Renal cortex interstitium (tissue), 15 donors: ENCODE measurements at places on chromosomes 6 and 20. TPM values are rescaled to one million over a fixed set of nuclear protein-coding genes. Genes with fewer than 3 reads are reported as not detected.

MRPL2 gene
- 64.4 TPM for polyA plus RNA-seq

TFAP2A gene
- polyA plus RNA-seq: 33.6 TPM

ANGPT4 gene
- 0.20 TPM for polyA plus RNA-seq

BTNL2 gene
- 1.3 TPM for polyA plus RNA-seq

TREML2 gene
- polyA plus RNA-seq: 0.16 TPM

PBOV1 gene
- polyA plus RNA-seq: 0.06 TPM

NR2E1 gene
- not detected for polyA plus RNA-seq

CST5 gene
- 0.39 TPM for polyA plus RNA-seq

ZNF512B gene
- polyA plus RNA-seq: 29.5 TPM

DNA sequence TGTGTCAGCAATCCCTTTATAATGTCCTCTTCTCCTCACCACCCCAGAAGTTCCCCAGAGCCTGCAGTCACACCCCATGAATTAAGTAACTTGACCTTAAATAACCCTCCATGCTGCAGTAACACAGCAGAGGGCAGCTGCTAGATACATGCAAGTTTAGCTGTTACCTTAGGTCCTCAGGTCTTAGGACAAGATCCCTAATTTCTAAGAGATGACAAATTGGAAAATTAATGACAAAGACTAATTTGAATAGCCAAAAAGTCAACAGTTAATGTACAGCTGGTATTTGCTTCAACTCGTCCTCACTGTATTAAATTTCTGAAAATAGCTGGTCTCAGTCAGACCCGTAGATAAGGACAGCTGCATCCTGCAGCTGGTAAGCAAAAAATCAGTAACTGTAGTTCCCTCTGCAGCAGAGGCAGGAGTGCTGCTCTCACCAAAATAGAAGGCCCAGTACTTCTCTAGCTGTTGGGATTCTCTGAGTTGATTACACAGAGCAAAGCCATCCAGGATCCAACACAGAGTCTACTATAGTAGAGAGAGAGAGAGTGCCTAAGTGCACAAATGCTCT is 62.4 kb downstream of the TNFRSF21 start:
- DNase-seq: no peak

GRCh38 chr20:2872459-2873009 is 747 bp upstream of the PTPRA start:
- DNase-seq: no peak

GRCh38 chr6:15893556-15894253 is 230.9 kb upstream of the DTNBP1 start:
- no peak for DNase-seq

GRCh38 chr6:36362551-36363370 is 24.7 kb downstream of the ETV7 start:
- DNase-seq: no peak

DNA sequence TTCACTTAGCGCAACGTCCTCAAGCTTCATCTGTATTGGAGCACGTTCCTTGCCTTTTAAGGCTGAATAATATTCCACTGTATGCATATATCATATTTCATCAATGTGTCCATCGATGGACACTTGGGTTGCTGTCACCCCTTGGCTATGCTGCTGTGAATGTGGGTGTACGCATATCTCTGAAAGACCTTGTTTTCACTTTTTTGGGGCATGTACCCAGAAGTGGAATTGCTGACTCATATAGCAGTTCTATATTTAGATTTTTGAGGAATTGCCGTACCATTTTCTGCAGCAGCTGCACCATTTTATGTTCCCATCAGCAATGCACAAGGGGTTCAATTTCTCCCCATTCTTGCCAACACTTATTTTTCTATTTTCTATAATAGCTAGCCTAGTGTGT is 22.8 kb upstream of the SLC23A2 start:
- no peak for DNase-seq

DNA sequence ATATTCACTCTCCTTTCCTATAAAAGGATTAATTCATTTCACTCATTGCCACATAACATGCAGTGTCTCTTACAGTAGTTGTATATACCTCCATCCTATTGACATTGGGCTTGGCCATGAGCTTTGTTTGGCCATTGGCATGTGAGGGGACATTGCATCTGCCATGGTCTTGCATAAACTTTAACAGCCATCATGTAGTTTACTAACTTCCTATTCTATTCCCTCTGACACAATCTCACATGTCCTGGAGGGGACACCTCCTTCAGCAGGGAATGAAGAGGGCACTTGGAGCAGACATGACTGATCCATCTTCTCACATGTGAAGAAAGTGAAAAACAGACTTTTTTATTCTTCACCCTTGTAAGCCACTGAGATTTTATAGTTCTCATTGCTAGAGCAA is 115.5 kb upstream of the MARCKS start:
- no peak for DNase-seq

DNA sequence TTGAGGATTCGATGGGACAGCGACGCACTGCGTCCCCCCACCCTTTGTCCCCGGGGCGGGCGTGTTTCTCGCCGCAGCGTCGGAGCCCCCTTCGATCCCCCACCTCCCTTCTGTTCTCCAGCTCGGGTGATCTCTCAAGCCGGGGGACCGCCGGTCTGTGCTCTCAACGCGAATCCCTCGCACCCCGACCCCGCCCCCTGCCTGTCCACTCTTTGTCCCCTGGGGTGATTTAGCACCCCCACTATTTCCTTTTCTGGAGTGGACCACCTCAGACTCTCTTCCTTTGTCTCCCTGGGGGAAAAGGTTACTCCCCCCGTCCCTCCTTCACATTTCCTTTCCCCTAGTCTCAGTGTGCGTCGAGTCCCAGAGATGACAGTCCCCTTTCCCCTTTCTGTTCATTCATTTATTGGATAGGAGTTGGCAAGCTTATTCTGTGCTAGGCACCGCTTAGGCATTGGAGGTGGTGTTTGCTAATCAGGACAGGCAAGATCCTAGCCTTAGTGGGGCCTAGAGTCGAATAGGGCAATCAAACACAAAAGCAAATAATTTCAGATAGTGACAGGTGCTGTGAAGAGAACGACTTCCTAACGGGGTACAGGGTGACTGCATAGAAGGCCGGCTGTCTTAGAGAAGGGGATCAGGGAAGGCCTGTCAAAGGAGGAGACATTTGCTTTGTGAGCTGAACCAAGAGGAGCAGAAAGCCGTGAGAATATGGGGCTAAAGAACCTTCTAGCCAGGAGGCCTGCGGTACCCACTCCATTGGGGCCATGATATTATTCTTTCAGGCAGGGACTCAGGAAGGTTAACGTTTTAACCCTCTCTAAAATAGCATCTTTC is 741 bp downstream of the PTPN1 start:
- no peak for DNase-seq

DNA sequence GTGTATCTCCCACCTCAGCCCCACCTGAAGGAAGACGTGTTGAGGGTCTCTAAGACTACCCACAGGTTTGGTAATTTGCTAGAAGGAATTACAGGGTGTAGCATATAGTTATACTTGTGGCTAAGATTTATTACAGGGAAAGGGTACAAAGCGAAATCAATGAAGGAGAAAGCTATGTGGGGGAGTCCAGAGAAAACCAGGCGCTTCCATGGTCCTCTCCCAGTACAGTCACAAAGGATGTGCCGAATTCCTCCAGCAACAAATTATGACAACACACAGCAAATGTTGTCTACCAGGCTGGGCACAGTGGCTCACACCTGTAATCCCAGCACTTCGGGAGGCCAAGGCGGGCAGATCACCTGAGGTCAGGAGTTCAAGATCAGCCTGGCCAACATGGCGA is 64.1 kb upstream of the TGM3 start:
- no peak for DNase-seq

- DNase-seq: no peak
Observed at GRCh38 chr6:132685009-132685408, 26.0 kb upstream of the TAAR1 start.

DNA sequence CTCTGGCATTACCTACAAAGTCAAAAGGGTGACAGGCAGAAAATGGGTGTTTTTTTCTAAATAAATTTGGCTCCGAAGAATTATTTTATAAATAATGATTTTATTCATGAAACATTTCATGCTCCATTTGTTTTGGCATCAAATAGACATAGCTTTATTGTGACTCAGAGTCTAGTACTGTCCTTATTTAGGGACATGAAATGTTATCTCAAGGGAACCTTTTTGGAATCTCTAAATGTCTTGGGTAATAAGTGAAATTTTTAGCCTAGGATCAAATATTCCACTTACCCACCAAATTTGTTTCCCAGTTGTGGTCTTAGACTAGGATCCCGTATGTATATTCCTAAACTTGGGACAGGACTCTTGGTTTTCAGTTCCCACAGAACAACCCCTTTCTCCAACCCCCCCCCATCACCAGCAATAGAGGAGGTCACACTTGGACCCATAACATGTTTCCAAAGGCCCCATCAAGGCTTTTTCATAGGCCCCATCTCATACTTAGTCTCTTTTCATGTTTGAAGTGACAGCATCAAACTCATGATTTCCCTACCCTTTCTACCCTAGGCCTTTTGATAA is 81.8 kb downstream of the JAG1 start:
- no peak for DNase-seq

GRCh38 chr6:166318649-166319600 is 10.7 kb upstream of the PRR18 start:
- DNase-seq: no peak

DNA sequence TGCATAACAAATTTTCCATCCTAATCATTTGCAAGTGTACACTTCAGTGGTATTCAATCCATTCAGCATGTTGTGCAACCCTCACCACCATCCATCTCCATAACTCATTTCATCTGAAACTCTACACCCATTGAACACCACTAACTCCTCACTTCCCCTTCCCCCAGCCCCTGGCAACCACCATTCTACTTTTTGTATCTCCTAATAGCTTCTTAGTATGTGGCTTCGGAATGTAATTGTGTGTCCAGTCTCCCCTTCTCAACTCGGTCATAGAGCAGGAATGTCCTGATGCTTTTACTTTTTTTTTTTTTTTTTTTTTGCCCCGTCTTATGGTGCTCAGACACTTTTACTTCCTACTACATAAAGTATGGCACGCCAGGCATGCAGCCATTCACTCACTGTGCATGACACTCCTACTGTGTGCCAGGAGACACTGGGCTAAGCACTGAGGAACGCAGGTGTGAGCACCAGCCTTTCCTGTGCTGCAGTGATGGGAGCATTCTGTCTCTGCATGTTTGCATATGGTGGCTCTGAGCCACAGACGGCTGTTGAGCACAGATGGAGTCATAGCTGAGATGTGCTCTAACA is 15.3 kb downstream of the HCK start:
- DNase-seq: no peak

GRCh38 chr6:97136626-97137358 is 146.2 kb downstream of the MMS22L start:
- no peak for DNase-seq

DNA sequence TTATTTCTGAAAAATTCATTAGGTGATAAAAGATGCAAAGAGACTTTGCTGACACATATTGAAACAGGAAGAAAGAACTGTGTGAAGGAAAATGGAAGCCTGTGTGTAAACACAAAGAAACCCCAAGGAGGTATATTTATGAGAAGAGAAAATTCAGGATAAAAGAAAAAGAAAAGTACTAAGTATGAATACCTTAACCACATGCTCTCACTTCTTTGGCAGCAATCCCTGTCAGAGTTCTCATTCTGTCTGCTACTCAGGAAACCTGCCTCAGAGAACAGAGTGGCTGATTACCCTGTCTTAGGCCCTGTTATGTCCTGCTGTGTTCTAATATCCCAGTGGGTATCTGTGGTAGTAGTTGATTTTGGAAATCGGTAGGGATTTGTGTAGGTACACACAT is 457.9 kb downstream of the TBC1D32 start:
- no peak for DNase-seq

DNA sequence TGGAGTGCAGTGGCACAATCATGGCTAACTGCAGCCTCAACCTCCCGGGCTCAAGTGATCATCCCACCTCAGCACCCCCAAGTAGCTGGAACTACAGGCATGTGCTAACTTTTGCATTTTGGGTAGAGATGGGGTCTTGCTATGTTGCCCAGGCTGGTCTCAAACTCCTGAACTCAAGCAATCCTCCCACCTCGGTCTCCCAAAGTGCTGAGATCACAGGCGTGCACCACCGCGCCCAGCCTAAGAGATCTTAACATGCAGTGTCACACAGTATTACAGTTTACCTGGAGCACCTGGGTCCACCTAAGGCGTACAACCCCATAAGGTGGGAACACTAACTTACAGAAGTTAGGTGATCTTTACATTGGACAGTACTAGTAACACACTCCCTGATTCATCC is 29.5 kb downstream of the TMEM242 start:
- DNase-seq: no peak

GRCh38 chr6:43035495-43036194 is 14.2 kb downstream of the RRP36 start:
- no peak for DNase-seq

DNA sequence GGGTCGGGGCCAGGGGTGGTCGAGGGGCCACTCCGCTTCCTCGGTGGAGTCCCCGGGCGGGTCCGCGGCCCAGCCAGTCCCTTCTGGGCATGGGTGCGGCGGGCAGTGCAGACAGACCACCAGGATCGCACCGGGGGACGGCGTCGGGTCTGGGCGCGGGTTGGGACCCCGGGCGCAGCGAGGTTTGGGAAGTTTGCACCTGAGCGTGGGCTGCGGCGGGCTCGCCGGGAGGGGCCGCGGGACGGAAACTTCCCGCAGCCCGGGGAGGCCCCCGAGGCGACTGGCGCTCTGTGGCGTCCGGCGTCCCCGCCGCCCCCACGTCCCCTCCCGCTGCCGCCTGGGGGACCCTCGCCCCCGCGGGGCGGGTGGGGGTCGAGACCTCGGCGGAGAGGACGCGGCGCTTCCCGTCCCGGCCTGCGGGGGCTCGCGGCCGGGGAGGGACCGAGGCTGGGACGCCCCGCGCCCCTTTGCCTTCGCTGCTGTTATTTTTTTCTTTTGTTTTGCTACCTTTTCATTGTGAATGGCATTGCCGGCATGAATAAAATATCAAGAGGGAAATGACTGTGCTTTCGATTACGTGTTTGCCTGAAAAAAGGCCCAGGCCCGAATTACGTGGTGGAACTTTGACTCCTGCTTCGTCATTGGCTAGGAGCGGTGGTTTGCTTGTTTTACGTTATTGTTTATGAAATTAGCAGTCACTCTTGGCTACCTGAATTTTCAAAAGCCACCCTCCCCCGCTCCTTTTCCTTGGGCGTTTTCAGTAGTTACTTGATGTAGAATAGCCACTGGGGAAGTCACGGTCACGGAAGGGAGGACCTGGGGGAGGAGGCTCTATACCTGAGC is 703 bp downstream of the SNX9 start:
- peak; percentile 62 for DNase-seq

DNA sequence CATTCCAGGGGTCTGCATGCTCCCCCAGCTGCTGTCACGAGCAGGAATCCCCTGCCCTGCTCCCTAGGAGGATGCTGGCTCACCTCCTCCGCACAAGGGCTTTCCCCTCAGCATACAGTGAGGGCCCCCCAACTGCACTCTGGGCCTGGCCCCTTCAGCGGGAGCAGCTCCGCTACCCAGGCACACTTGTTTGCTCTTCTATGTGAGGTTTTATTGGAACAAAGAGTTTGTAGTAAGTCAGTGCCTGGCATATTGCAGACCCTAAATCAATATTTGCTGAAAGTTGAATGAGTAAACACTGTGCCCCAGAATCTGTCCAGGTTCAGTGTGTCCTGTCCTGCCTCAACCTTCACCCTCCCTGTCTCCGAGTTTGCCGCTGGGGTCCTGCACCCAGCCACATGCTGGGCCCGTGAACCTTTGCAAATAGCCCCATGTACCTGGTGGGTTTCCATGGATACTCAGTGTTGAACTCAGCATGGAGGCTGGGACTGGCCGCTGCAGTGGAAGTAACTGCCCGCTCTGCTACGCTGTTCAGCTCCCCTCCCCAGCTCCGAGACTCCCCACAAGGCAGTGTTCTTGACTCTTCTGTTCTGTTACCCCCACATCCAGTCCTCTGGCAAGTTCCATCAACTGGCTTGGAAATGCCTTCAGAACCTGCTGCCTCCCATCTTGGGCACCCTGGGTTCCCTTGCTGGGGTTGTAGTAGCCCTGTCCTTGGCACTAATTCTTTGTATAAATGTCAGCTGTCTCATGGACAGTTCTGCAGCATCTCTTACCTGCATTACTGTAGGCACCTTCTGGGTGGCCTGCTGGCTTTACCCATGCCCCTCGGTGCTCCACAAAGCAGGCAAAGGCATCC is 15.7 kb downstream of the SLC22A1 start:
- no peak for DNase-seq
